T-cell (primary cell): ENCODE measurements at places on chromosomes 7 and 10. TPM values are rescaled to one million over a fixed set of nuclear protein-coding genes. Genes with fewer than 3 reads are reported as not detected.

The MSANTD7 gene
- total RNA-seq = 26.8 TPM

- no peak overlapping the region for H3K27ac ChIP-seq
- no peaks in the 10 kb centered on the region for H3K27me3 ChIP-seq
- H3K4me3 ChIP-seq = no peak overlapping the region
- peaks cover 12% of the 10 kb centered on the region for H3K36me3 ChIP-seq
- peaks cover 18% of the 10 kb centered on the region for H3K4me1 ChIP-seq
- DNase-seq = no peak
Measured at GRCh38 chr7:2016761-2017480, 215.8 kb downstream of the MAD1L1 start.

DNA sequence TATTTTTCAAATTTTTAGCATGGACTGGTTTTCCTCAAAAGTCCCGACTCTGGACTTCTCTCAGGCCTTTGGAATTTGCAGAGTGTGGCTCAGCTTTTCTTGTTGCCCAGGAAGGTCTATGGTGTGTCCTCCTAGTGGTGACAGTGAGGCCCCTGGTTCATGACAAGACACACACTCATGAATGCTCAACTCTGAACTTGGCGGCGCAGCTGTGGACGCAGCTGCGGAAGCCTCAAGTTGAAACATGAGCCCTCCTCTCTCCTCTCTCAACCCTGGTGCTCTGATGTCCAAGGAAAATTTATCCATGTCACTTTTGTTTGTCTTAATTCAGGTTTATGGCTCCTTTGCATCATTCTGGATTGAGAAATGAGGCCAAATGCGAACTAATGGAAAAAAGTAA, 183.9 kb downstream of the HECW1 start:
- DNase-seq = no peak
- peaks cover 18% of the 10 kb centered on the region for H3K27me3 ChIP-seq
- H3K36me3 ChIP-seq = no peaks in the 10 kb centered on the region
- no peak overlapping the region for H3K4me3 ChIP-seq

GRCh38 chr7:97845622-97846203, 26.5 kb downstream of the ASNS start:
- H3K27ac ChIP-seq = no peak overlapping the region
- no peak for DNase-seq

DNA sequence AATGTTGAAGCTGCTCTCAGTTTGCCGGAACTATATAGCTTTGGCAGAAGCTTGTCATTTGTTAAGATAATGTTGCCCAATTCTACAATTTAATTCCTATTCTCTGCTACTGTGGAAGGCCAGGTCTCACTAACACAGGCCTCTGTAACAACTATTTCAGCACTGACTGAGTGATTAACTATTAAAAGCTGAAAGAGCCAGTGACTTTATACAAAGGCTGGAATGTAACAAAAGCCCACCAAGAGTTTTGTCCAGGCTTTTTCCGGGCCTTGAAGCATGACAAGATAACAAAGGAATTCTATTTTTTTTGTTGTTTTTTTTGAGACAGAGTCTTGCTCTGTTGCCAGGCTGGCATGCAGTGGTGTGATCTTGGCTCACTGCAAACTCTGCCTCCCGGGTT, 795.6 kb downstream of the PHTF2 start:
- no peak overlapping the region for H3K4me3 ChIP-seq
- H3K27ac ChIP-seq = no peak overlapping the region
- DNase-seq = no peak
- no peaks in the 10 kb centered on the region for H3K36me3 ChIP-seq
- no peaks in the 10 kb centered on the region for H3K4me1 ChIP-seq

- no peaks in the 10 kb centered on the region for H3K36me3 ChIP-seq
- H3K4me1 ChIP-seq = peaks cover 2% of the 10 kb centered on the region
- H3K27me3 ChIP-seq = no peaks in the 10 kb centered on the region
- no peak for DNase-seq
Measured at GRCh38 chr7:92909686-92910475, 73.5 kb upstream of the CDK6 start.

The FEZF1 gene
- total RNA-seq = not detected

The FAS gene
- total RNA-seq = 20.5 TPM

DNA sequence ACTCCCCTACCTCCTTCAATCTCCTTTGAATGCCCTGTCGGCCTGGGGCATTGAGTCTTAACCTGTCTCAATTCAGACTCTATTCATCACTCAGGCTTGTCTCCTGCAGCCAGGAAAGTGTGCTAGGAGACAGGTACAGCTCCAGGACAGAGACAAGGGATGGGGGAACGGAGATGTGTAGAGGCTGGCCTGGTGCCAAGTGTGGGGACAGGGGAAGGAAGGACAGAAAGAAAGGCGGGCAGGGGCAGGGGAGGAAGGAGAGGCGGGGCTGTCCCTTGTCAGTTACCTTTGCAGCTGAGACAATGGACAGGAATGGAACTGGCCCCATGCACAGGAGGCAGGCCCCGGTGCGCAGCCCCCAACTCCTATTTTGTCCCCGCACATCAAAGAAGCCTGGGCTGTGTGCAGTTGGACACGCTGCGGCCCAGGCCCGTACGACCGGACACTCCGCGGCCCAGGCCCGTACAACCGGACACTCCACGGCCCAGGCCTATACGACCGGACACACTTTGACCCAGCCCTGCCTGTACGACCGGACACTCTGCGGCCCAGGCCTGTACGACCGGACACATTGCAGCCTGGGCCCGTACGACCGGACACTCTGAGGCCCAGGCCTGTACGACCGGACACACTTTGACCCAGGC, 36.9 kb downstream of the CHST15 start:
- H3K4me1 ChIP-seq = no peaks in the 10 kb centered on the region
- H3K4me3 ChIP-seq = no peak overlapping the region
- H3K36me3 ChIP-seq = no peaks in the 10 kb centered on the region
- no peaks in the 10 kb centered on the region for H3K27me3 ChIP-seq
- DNase-seq = no peak

GRCh38 chr10:121710207-121710606, 112.0 kb upstream of the FGFR2 start:
- H3K27ac ChIP-seq = no peak overlapping the region
- peaks cover 5% of the 10 kb centered on the region for H3K27me3 ChIP-seq
- DNase-seq = no peak
- no peak overlapping the region for H3K4me3 ChIP-seq
- H3K36me3 ChIP-seq = no peaks in the 10 kb centered on the region
- no peaks in the 10 kb centered on the region for H3K4me1 ChIP-seq

DNA sequence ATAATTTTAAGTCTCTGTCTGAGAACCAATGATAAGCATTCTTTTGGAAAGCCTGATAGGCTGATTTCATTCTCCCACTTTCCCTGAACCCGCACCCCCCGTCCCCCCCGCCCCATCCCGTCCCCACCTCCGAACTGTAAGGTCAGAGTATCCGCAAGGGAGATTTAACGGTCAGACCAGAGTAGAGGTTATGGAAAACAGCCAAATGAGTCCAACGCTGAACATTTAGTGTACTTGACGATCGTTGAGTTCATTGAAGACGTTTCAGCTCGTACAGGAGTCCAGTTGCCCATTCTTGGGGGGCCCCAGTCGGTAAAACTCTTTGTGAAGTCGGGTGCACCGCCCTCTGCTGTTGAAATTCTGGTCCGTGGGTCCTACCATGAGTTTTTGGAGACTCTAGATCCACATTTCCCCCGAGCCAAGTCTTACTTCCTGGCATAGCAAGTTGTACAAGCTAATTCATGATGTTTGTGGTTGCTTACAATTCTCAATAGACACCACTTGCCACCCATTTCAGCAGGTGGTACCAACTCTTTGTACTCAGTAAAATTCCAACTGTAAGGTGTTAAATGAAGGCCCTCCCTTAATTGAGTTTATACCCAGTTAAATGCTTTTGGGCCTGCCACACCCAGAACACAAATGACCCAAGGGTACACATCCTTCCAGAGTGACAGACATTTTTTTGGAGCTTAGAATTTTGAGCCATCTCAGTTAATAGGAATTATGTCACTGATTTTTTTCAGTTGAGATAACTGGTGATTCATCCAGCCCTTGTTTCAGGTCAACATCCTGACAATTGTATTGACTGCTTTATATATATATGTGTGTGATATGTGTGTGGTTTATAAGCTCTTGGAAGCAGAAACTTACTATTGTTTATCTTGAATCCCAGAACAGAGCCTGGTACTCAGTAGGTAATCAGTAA, 1.2 kb downstream of the MARCHF5 start:
- H3K27me3 ChIP-seq = no peaks in the 10 kb centered on the region
- peak overlapping the region; percentile 69 for H3K27ac ChIP-seq
- peak; percentile 48 for DNase-seq
- H3K4me1 ChIP-seq = peaks cover 6% of the 10 kb centered on the region
- H3K36me3 ChIP-seq = no peaks in the 10 kb centered on the region

GRCh38 chr10:130878131-130878530, 433.4 kb downstream of the TCERG1L start:
- H3K4me1 ChIP-seq = no peaks in the 10 kb centered on the region
- H3K27ac ChIP-seq = no peak overlapping the region
- no peaks in the 10 kb centered on the region for H3K36me3 ChIP-seq
- no peak for DNase-seq
